Subcutaneous preadipocyte (primary cell): ENCODE measurements at places on chromosomes 6 and 20. TPM values are rescaled to one million over a fixed set of nuclear protein-coding genes. Genes with fewer than 3 reads are reported as not detected.

Gene MDFI
- not detected in 2 replicates for total RNA-seq

Gene TRIM40
- total RNA-seq, result not detected in 2 replicates

Gene FAM184A
- total RNA-seq, result 0.73 and 1.4 TPM in 2 replicates

Gene B3GAT2
- total RNA-seq, result under 0.01 TPM in 1 of 2 replicates, not detected in the other

Gene GPR6
- total RNA-seq, result not detected in 2 replicates

Gene KIF25
- total RNA-seq, result not detected in 2 replicates

Gene ZFP57
- 0.73 and 2.7 TPM in 2 replicates for total RNA-seq
